ENCODE measurements at places on chromosomes 1 and 21. TPM values are rescaled to one million over a fixed set of nuclear protein-coding genes. Genes with fewer than 3 reads are reported as not detected.

GRCh38 chr1:205284420-205285144 lies 37.0 kb downstream of the NUAK2 start:
- DNase-seq: peak; percentile 55

LAMB3 gene
- not detected for total RNA-seq

DNA sequence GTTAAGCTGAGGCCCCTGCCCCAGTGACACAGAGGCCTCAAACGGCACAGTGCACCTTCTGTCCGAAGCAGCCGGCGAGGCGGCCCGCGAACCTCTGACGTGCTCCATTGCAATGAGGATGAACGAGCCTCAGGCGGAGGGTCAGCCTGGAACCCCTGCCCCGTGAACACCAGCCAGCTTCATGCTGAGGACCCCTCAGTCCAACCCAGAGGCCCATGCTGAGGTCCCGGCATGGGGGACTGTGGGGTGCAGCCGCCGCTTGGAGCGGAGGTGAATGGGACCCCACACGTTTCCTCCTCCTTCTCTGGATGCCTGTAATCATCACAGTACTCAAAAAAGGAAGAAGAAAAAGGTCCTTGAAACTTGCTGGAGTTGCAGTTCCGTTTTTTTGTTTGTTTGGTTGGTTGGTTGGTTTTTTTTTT lies 62.1 kb downstream of the PRKCZ start:
- no peak for DNase-seq

GRCh38 chr1:219790834-219791615 lies 137.3 kb downstream of the SLC30A10 start:
- no peak for DNase-seq

- DNase-seq: no peak
Observed at GRCh38 chr1:100485855-100486258, 52.1 kb upstream of the GPR88 start.

DNA sequence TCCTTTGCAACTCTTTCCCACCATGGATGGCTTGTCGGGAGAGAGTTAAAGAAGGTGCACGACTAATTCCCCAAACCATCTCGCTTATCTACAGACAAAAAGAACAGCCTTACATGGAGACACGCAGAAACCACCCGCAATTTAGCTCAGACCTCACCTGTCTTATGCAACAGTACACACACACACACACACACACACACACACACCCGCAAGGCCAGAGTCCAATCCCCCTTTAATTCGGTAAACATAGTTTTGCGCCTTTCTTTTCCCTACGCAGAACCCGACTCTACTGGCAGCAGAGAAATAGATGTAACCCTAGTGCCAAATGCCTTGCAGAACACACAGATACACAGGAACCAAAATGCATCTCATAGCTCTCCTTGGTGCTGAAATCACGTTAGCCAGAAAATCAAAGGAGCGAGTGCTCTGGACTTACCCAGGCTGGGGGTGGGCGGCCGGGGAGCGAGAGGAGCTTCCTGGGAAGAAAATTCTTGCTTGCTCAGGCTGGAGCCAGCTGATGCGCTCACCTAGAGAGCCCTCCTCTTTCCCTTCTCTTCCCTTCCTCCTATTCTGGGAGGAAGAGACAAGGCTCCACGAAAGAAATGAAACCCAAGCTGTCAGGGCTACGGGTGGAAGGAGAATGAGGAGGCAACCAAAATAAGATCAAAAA lies 470 bp downstream of the TNR start:
- peak; percentile 6 for DNase-seq

NBPF10 gene
- 2.1 TPM for total RNA-seq

GRCh38 chr1:56025942-56026341 lies 553.4 kb downstream of the PLPP3 start:
- no peak for DNase-seq

DNA sequence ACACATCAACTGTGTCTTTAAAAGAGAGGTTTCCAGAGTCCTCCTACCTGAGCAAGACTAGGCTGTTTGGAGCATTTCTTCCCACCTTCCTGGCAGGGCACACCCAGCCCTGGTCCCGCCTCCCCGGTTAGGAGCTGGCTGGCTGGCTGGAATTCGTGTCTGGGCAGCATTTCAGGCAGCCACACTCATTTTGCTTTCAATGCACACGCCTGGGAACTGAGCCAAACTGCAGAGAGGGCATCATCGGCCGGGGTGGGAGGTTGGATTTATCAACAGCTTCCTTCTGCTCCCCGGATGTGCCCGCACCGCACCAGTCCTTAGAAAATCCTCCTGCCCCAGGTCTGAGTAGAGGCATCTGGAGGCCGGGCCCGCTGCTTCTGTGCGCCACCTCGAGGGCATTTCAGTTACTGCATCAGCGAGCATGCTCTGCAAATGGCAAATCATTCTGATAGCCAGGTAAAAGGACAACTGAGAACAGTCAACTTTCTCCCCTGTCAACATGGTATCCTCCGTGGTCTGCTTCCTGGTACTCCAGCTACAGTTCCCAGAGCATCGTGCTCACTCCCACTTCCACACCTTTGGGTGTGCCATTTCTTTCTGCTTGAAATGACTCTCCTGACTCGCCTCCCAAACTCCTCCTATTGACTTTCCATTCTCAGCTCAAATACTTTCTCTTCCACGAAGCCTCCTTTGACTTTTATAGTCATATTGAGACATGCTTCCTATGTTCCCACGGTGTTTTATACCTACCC lies 20.6 kb downstream of the TCEA3 start:
- peak; percentile 94 for DNase-seq

PGLYRP4 gene
- not detected for total RNA-seq

DNA sequence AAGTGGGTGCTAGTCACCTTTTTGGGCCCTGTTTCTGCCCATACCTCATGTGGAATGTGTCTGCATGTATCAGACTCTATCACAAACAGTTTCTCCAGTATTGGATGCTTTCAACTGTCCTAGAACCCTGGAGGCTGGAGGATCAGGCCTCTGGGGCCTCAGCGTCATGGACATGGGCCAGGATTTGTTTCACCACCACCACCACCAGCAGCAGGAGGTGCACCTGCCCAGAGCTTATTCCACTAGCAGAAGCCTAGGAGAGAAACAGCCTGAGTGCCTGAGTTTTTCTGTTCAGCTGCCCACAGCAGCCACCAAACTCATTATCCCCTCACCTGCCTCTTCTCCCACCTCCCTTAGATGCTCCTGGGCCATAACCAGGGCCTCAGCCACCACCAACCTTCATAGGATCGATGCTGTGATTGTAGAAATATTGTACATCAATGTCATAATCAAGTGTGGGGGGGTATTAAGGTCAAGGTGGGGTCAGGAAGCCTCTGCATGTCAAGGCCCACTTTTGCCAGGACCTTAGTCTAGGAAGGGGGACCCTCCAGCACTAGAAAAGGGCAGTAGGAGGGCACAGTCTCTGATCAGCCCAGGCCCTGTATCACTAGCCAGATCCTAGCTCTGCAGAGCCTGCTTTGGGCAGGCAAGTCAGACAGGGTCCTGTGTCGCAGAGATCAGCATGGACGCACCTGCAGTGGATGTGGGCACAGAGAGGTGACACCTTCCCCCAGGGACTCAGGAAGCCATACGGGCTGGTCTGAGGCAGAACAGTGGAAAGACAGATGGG lies 9.3 kb downstream of the DMAP1 start:
- DNase-seq: no peak

CD34 gene
- 0.26 TPM for total RNA-seq

DNA sequence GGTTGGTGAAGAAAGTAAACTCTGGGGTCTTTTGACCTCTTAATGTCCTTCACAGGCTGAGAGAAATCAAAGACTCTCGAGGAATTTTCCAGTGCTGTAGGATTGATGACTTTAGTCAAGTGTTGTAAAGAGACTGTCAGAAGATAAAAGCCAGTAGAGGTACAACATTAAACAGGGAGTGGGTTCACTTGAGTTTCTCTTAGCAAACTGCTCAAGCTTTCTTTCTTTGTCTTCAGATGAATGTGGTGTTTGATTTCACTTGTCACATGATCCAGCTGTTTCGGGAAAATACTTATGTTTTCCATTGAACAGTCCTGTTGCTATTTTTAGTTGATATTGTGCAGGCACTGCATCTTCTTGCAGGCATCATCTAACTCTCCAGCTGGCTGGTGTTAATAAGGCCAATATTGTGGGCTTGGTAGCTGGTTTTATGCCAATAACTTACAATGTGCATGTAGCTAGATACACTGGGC lies 45.6 kb downstream of the XCL2 start:
- DNase-seq: no peak

DNA sequence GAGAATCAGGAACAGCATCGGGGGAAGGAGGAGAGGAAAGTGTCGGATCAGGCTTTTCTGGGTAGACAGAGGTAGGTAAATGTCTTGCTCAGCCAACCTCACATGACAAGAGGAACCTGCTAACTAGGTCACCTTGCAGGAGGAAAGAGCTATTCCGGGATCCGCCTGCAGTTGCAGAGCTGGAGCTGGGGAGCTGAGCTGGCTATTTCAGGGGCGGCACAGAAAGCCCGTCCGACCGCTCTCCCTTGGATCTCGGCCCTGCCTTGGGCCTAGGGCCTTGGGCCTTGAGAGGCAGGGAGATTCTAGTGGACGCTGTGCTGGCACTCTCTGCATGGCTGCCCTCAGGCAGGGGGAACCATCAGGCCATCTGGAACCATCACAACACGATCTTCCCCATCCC lies 56.5 kb upstream of the CTPS1 start:
- DNase-seq: no peak

GRCh38 chr1:205048382-205048781 lies 5.4 kb downstream of the CNTN2 start:
- no peak for DNase-seq

CLEC20A gene
- total RNA-seq: not detected

DNA sequence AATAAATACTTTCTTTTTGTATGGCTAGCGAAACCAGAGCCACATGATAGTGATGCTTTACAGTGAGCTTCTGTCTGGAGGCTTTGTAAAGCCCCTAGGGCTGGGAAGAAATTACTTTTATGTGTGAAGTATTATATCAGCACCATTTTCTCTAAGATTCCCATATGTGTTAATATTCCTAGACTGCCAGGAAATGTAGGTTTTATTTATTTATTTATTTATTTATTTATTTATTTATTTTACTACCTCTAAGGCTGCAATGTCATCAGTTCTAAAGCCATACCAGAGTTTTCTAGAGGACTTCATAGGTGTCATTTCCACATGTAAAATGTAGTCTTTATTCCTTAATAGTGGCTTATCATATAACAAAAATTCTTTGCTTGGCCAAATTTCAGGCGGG lies 4.4 kb upstream of the CHI3L1 start:
- no peak for DNase-seq

THEM5 gene
- total RNA-seq: not detected

DNA sequence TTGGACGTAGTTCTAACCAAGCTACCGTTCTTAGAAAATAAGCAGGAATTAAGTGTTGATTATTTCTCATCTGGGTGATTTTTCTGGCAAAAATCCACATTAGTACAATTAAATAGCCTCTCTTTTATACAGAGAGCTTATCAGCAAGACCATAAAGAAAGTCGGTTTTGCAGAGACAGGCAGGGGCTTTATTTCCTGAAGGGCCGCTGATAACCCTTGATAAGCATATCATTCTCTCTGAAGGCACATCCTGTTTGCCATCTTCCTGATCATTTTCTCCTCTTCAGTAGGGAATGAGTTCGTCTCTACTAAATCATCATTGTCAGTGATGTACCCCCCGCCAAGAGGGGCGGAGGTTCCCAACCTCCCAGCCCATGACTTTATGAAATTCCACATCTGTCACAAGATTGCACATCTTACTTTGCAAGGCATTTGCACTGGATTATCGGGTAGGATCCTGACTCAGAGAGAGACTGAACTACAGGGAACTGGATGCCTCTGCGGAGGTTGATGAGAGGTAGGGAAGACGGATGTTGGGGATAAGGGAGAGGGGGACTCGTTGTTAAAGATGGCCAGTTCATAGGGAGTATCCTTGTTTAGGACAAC lies 115.7 kb downstream of the KCNJ6 start:
- DNase-seq: no peak

DR1 gene
- total RNA-seq: 62.7 TPM

- DNase-seq: no peak
Observed at GRCh38 chr1:212727386-212728181, 27.9 kb upstream of the BATF3 start.

- DNase-seq: no peak
Observed at GRCh38 chr1:77200806-77201205, 18.4 kb downstream of the PIGK start.

DNA sequence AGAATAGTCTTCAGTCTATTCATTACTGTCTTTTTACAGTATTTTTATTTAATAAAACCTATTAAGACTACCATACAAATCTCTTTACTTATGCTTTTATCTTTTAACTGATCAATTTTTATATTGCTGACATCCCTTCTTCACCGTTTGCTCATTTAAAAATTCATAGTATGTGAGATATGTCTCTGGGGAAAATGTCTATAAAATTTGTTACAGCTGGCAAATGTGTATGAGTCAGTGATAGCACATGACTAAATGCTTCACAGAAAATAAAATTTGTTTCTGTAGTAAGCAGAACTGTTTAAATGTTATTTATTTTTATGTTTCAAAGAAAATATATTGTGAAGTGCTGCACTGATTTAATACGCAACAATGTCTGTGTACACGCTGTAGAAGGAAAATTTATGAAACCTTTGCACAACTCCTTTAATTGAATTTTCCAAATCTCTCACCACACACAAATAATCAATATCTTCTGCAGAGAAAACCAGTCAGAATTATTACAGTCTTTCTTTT lies 74.2 kb downstream of the ITGB3BP start:
- no peak for DNase-seq

TMEM200B gene
- 3.8 TPM for total RNA-seq

GRCh38 chr1:215608646-215609045 lies 41.5 kb downstream of the KCTD3 start:
- DNase-seq: no peak

DNA sequence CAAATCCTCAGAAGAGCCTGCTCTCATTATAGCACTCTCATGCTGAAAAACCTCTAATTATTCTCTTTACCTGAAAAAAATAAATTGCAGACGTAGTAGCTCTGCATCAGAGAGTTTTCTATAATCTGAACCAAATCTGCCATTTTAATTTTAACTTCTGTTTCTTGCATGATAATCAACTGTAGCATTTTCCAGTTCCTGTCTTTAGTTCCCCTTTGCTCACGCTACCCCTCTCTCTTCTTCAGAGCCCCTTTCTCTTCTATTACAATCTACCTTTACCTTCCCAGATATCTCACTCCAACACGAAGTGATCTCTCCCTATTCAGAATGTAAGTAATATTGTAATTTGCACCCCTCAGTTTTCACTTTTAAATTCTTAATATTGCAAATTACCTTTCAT lies 31.4 kb downstream of the FMO1 start:
- no peak for DNase-seq

ADIPOR1 gene
- 42.1 TPM for total RNA-seq

ZNF593OS gene
- not detected for total RNA-seq

Measured in neural crest cell (in vitro differentiated cells).